ENCODE measurements at places on chromosomes 2 and 18.

DNA sequence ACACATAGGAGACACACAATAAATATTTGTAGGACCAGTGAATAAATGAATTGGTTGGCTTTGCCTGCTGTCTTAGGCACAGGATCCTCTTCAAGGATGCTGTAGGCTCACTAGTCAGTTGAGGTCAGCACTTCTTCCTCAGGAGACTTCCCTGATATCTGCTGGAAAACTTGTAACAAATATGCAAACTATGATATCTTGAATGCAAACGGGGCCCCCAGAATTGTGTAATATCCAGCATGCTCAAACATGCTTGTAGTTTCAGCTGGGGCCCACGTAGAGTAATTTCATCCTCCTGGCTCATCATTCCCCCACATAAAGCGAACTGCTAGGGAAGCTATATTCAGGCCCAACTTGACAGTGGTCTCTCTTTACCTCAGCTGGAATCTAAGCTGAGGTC lies 43.6 kb downstream of the POLE4 start:
- no peak for DNase-seq

DNA sequence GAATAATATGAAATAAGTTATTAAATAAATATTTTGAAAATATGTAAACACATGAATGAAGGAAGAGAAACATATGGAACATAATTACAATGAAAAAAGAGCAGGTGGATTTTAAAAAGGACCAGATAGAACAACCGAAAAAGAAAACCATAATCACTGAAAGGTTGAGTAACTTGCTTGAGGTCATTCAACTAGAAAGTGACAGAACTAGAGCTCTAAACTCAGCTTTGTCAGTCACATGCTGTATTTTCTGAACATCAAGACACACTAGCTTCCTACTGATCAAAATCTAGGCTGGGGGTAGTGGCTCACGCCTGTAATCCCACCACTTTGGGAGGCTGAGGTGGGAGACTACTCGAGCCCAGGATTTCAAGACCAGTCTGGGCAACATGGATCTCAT lies 30.0 kb upstream of the ITGAV start:
- no peak for DNase-seq

GRCh38 chr2:190202604-190203003 lies 117.0 kb downstream of the HIBCH start:
- no peak for DNase-seq

DNA sequence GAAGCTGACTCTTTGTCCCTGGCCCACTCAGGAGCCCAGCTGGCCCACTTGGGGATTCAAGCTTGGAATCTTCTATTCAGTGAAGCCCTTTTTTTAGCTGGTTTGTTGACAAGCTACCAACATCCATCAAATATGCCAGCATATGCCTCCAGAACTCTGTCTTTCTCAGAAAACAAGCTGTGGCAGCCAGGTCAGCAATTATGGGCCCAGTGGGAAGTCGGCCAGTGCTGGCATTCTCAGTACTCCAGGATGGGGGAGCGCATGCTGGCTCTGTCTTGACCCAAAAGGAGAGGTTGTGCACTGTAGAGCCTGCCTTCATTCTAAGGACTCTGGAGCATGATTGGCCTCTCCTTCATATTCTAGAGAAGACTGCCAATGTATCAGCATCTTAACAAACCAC lies 401.5 kb downstream of the CNTNAP5 start:
- no peak for DNase-seq

- DNase-seq, result no peak
Measured at GRCh38 chr2:30656079-30656478, 151.2 kb downstream of the CAPN13 start.

GRCh38 chr2:175619179-175620045 lies 382.7 kb downstream of the LNPK start:
- DNase-seq, result no peak

DNA sequence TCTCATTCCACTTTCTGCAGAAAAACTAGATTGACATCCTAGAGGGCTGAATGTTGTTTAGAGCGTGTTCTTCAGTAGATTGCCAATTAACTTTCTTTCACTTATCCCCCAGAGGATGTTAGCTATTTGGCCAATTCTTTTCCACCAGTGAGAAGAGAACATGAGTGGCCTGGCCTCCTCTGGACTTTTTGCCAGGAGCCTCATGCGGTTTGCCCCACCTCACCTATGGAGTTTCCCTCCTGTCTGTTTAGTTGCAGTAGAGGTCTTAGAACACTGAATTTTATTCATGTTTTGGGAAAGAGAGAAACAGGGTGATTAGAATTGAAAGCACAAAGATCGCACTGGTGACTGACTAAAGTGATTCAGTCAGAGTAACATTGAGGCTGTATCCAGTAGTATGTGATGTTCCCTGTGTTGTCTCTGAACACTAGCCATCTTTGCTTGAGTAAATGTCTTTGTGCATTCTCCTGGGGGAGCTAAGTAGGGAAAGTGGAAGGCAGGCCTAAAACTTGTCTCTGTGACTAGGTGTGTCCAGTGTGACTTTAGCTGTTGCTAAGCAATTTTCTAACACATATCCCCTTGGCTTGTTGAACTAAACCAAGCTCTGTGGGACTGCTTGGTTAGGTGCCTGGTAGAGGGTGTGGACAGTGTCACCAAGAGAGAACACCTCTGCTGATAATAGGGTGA lies 34.0 kb downstream of the UGP2 start:
- DNase-seq, result no peak

- no peak for DNase-seq
Measured at GRCh38 chr2:74620671-74621070, 27.5 kb downstream of the M1AP start.

DNA sequence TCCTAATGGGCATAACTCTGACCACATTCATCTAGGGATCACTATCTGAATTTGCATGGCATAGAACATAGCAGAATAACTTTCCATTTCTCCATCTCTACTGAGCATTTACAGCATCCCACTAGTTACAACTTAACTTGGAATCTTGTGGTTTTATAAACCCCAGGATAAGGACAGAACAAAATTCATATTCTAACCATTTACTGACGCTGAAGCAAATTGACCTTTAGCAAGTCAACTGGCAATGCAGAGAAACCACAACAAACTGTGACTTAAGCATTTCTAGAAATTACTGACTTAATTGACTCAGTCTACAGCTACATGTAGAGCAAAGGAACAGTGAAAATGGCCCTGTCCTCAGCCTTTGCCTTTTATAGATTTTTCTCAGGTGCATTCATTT lies 61.2 kb downstream of the DCC start:
- DNase-seq, result no peak

GRCh38 chr2:235098736-235099494 lies 147.1 kb downstream of the SH3BP4 start:
- DNase-seq, result no peak

- DNase-seq, result no peak
Measured at GRCh38 chr2:7281231-7282201, 364.3 kb downstream of the RNF144A start.

- DNase-seq, result no peak
Measured at GRCh38 chr2:48069769-48070168, 163.5 kb upstream of the FBXO11 start.

- DNase-seq, result no peak
Measured at GRCh38 chr2:51224790-51225189, 192.9 kb upstream of the NRXN1 start.

- DNase-seq, result no peak
Measured at GRCh38 chr2:72743481-72743880, 82.4 kb downstream of the EXOC6B start.

- no peak for DNase-seq
Measured at GRCh38 chr2:171391532-171391931, 42.3 kb downstream of the METTL8 start.

- DNase-seq, result peak; percentile 6
Measured at GRCh38 chr2:73000808-73001570, 70.5 kb downstream of the SFXN5 start.
